ENCODE measurements at places on chromosomes 7 and 10.

- peak; percentile 4 for DNase-seq
Measured at GRCh38 chr10:126749015-126749655, 78.6 kb upstream of the C10orf90 start.

DNA sequence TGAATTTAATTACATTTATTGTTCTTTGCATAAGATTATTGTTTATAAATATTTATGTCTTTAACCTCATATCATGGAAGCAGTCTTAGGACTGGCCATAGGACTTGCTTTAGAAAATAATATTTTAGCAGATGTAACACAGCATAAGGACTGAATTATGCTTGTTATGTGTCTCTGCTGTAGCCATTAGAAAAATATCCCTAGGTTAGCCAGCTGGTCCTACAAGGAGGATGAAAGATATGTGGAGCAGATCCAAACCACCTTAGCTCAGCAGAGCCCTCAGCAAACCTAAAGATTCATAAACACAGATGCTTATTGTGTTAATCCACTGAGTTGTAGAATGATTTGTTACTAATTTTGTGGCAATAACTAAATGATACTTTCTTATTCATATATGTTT lies 166.0 kb upstream of the COL1A2 start:
- DNase-seq: no peak

DNA sequence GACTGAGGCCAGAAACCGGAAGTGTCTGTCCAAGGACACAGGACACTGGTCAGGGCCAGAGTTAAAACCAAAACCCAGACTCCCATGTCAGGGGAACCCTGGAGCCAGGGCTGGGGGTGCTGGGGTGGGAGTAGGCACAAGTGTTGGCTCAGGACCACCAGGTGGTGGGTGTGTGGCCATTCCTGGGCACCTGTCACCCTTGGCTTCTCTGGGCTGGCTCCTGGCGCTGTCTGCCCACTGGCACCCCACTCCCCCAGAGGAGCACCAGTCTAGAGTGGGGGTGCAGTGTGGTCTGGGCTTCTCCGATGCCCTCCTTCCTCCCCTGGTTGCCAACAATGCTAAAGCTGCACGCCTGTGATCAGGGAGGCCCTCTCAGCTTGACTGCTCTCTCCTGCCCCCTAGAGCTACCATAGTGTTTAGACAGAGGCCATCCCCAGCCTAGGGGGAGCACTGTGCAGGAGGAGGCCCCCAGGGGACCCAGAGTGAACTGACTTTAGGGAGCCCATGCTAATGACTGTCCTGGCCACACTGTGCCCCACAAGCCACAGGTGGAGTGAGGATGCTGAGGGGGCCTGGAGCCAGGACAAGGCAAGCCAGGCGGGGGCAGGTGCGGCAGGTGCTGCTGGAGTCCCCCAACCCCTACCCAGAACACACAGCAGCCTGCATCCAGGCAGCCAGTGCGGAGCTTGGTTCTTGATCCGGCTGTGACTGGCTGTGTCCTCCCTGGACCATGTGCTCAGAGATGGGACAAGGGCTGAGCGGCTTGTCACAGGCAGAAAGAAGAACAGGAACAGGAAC lies 11.0 kb downstream of the RASGEF1A start:
- no peak for DNase-seq

DNA sequence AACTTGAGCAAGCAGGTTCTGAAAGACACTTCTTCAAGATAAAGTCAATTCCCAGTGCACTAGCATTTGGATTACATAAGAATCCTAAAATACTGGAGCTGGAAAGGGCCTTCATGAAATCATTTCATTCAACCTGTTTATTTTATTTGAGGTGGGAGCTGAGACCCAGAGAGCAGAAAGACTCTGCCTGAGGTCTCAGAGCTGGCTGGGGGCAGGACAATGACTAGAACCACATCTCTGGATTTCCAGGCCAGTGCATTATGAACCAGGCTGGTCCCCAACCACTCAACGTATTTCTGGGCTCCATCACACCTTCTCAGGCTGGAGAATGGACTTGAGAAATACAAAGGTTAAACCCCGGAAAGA lies 8.4 kb downstream of the ANXA11 start:
- DNase-seq: no peak

- peak; percentile 32 for DNase-seq
Measured at GRCh38 chr10:14584661-14585060, 190.0 kb downstream of the FAM107B start.

DNA sequence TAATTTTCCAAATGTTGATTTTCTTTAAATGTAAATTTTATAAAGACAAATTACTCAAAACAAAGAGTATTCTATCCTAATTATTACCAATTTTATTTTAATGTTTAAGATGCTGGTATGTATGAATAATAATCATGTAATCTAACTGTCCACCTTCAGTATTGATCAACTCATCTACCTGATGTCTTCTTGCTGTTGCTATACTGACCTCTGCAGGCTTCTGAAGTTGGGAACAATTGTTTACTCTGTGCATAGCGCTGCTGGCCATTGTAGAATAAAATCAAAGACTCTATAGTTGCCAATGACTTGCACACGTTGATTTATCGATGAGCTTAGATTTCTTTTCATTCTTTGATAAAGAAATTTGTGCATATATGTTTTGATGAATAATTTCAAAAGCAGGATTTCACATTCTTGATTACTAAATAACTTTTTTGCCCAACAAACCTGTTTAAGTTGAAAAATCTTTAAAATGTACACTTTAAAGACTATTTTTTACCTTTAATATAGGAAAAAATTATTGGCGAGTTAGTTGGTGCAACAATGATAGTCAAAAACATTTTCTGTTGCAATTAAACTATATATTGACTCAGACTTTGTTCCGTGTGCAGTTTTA lies 282.3 kb downstream of the TFEC start:
- no peak for DNase-seq

DNA sequence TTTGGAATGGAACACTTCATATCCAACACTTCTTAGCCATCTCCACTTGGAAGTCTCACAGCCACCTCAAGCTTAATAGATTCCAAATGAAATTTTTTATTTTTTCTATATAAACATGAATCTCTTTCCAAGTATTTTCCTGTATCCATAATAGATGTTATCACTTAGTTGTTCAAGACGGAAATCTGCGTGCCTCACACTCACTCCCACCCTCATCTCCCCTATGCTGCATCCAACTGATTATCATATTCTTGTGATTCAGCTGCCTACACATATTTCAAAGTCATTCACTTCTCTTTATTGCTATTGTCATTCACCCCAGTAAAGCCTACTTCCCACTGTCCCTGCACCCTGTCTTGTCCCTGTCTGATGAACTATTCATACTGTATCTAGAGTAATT lies 70.2 kb upstream of the MKX start:
- DNase-seq: no peak

GRCh38 chr7:17661982-17662585 lies 278.2 kb downstream of the SNX13 start:
- no peak for DNase-seq

GRCh38 chr10:84175436-84175835 lies 1.8 kb downstream of the GPR15LG start:
- DNase-seq: no peak

DNA sequence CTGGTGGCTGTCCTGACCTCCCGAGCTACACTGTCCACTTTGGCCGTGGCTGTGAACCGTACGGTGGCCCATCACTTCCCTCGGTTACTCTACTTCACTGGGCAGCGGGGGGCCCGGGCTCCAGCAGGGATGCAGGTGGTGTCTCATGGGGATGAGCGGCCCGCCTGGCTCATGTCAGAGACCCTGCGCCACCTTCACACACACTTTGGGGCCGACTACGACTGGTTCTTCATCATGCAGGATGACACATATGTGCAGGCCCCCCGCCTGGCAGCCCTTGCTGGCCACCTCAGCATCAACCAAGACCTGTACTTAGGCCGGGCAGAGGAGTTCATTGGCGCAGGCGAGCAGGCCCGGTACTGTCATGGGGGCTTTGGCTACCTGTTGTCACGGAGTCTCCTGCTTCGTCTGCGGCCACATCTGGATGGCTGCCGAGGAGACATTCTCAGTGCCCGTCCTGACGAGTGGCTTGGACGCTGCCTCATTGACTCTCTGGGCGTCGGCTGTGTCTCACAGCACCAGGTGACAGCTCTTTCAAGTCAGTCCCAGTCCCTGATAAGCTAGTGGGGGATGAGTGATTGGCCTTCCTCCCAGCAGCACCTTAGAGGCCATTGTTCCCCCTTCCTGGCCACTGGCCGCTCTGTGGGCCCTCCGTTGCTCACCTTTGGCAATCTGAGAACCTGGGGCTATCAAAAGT lies 3.0 kb downstream of the CHPF2 start:
- DNase-seq: no peak

- DNase-seq: no peak
Measured at GRCh38 chr7:148172920-148173319, 417.6 kb upstream of the C7orf33 start.

GRCh38 chr10:128066870-128067382 lies 59.3 kb downstream of the MKI67 start:
- DNase-seq: no peak

- no peak for DNase-seq
Measured at GRCh38 chr10:45592926-45593325, 79.6 kb downstream of the ZFAND4 start.

DNA sequence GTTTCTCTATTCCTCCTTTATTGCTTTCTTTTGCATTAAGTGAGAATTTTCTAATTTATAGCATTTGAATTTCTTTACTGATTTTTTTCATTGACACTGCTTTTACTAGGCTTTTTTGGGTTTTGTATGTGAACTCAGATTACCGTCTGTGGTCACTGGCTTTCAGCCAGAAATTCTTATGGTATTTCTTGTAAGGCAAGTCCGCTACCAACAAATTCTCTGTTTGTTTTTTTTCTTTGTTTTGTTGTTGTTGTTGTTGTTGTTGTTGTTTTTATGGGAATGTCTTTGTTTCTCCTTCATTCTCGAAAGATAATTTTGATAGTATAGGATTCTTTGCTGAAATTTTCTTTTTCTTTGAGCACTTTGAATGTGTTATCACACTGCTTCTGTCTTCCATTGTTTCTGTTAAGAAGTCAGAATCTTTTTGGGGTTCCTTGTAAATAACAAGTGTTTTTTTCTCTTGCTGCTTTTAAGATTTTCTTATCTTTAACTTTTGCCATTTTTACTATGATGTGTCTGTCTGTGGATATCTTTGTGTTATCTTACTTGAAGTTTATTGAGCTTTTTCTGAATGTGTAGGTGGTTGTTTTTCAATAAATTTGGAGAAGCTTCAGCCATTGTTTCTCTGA lies 7.2 kb downstream of the NET1 start:
- DNase-seq: no peak

- DNase-seq: no peak
Measured at GRCh38 chr7:154450451-154450850, 398.3 kb downstream of the DPP6 start.

DNA sequence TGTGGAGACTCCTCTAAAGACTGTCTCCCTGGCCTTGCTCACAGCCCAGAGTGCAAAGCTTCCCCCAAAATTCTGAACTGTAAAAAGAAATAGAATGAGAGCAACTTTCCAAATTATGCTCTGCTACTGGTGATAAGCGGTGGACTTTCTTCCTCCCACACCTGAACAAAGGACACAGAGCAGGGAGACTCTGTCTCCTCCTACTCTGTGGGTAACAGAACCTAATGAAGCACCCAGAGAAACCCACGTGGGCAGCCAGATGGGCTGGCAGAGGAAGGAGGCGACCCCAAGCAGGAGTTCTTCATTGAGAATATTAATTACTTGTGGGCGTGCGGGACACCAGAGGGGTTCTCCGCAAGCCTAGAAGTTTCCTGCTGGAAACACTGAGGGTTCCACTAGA lies 139.5 kb downstream of the KMT2E start:
- no peak for DNase-seq

- peak; percentile 25 for DNase-seq
Measured at GRCh38 chr10:79025199-79025832, 43.5 kb upstream of the ZMIZ1 start.

- no peak for DNase-seq
Measured at GRCh38 chr7:41538810-41539724, 163.8 kb downstream of the INHBA start.

DNA sequence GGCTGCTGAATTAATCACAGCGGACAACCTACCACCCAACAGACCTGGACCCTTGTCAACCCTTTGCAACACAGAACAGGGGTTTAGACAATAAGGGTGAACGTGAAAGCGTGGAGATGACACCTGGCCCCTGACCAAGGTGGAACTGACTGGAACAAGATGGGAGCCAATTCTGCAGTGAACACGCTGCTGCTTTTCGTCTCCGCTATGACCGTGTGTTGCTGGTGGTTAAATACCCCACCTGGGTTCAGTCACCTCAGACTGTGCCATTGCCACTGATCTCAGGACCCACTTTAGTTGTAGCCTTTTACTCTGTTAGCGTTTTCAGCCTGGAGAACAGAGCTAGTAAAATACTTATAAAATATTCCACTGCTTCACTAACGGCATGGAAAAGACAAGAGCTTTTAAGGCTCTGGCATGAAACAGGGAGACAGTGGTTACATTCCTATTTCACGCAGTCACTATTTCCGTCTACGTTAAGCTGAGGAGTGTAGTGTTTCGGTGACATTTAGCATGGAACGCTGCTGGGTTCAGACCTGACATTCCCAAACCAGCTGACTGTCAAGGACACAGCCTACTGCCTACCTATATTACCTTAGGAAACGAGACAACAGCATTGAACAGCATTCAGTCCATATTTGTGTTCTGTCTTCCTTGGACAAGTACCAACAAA lies 119.5 kb upstream of the PRSS1 start:
- DNase-seq: no peak

All from stimulated activated CD8-positive, alpha-beta memory T cell treated with anti-CD3 and anti-CD28 coated beads, Interleukin-7, amount 100 ng/mL, for 48 hours (primary cell).